CD4-positive, alpha-beta T cell treated with Interleukin-21 for 1 hour (primary cell): ENCODE measurements at places on chromosomes 7 and 10.

DNA sequence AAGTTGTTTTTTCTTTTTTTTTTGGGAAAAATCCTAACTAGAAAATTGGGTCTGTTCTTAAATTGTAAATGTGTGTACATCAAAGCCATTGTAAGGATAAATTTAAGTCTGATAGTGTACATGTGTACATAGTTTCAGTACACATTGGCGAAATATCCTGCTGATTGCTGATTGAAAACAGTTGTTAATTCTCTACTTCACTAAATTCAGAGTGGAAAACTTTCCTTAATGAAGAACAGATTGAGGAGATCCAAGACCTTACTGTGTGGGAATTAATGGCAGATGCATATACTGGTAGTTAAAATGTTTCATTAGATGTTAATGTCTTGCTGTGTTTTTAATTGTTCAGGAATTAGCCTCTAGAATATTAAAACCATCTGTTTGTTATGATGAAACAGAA, 506.0 kb downstream of the AUTS2 start:
- no peak for DNase-seq

GRCh38 chr7:114658216-114658615, 243.6 kb downstream of the FOXP2 start:
- DNase-seq, result no peak

DNA sequence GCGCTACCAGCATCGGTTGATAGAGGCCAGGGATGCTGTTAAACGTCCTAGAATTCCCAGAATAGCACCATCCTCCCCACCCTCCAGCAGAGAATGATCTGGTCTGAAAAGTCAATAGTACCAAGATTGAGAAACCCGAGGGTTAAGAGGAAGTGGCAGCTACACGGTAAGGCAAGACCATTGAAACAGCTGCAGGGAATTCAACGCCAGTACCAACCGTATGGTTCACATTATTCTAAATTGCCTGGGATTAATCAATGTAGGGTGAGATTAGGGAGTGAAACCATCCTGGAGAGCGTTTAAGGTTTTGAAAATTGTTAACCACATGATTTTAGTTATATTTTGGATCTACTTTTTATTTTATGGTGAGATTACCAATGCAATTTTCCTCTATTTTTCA, 352.2 kb downstream of the PRPF18 start:
- DNase-seq, result no peak

DNA sequence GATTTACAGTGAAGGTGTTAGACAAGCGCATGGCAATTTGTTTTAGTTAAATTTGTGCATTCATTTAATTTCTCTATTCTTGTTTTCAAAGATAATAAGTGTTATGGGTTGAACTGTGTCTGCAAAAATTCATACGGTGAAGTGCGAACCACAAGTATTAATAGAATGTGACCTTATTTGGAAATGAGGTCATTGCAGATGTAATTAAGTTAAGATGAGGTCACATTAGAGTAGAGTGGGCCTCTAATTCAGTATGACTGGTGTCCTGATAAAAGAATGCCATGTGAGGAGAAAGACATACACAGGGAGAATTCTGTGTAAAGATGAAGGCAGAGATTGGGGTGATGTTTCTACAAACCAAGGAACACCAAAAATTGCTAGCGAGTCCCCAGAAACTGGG, 158.8 kb upstream of the SEMA3E start:
- no peak for DNase-seq

GRCh38 chr10:124660404-124661125, 83.6 kb downstream of the FAM53B start:
- DNase-seq, result no peak

DNA sequence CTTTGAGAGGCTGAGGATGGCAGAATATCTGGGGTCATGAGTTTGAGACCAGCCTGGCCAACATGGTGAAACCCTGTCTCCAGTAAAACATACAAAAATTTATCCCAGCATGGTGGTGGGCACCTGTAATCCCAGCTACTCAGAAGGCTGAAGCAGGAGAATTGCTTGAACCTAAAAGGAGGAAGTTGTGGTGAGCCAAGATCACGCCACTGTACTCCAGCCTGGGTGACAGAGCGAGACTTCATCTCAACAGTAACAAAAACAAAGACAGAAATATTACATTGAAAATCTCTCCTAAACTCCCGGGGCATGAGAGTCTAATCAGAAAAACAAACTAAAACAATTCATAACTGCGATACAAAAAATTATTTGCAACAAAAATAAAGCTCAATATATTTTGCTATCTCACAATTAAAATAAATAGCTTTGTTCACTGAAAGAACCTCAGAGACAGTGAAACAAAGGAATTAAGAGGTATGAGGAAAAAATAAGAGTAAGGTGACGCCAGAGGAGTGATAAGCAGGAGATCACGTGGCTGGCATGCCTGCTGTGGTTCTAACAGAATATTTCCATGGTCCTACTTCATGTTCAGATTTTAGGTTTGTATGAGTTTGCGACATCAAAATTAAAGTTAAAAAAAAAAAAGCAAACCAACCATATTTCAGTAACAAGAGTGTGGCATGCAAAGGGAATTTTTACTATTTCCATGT, 527.7 kb upstream of the POM121L12 start:
- DNase-seq, result no peak

DNA sequence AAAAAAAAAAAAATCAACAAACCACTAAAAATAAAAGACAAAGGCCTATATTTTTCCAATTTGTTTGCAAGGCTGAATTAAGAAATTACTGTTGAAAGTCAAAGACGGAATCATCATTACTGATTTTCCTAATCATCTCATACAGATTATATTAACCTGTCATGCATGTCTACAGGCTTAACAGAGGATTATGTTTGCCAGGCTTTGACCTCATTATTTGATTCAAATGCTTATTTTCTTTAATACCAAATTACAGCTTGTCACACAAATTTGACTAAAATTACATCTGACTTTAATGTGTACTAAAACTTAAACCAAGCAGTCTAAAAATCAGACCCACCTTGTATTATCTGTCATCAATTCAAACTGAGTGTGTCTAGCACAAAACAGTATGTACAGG, 21.2 kb downstream of the KIF5B start:
- DNase-seq, result no peak

- no peak for DNase-seq
Observed at GRCh38 chr10:112332022-112332421, 41.9 kb upstream of the ACSL5 start.

GRCh38 chr7:112668561-112668960, 121.6 kb downstream of the TMEM168 start:
- no peak for DNase-seq

DNA sequence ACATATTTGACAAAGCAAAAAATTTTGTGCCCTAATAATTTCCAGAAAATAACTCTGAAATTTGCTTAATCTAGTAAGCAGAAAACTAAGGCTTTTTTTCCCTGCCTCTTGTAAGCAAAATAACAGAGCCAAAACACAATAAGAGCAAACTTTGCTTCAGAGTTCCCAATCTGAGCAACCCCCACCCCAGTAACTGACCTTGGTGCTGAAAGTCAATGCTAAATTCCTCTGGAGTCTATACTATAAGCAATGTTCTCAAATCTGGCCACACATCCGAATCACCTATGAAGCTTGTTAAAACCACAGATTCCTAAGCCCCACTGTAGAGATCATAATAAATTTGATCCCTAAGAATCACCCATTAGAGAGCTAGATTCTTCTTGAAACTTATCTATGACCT, 150.5 kb downstream of the ELAPOR2 start:
- no peak for DNase-seq

GRCh38 chr10:28254290-28254985, 48.4 kb downstream of the MPP7 start:
- DNase-seq, result no peak

- DNase-seq, result no peak
Observed at GRCh38 chr7:45026013-45026412, 26.0 kb downstream of the CCM2 start.

- no peak for DNase-seq
Observed at GRCh38 chr10:127735723-127736221, 1.2 kb upstream of the FOXI2 start.

DNA sequence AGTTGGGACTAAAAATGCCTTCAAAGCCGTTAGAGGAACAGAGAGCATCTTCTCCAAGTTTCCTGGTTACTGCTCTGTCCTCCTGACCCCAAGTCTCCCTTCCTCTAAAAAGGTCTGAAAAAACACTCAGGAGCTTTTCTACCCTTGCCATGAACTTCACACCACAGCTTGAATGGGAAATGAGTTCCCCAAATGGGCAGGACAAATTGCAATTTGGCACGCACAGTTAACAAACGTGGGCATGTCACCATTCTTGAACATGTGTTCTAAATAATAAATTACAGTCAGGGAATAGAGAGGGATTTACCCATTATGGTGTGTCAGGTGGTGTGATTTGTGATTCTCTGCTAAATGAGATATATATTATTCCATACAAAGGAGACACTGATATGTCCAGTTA, 91.2 kb upstream of the WNT16 start:
- DNase-seq, result no peak

- DNase-seq, result no peak
Observed at GRCh38 chr7:32163141-32163806, 93.1 kb upstream of the PDE1C start.

DNA sequence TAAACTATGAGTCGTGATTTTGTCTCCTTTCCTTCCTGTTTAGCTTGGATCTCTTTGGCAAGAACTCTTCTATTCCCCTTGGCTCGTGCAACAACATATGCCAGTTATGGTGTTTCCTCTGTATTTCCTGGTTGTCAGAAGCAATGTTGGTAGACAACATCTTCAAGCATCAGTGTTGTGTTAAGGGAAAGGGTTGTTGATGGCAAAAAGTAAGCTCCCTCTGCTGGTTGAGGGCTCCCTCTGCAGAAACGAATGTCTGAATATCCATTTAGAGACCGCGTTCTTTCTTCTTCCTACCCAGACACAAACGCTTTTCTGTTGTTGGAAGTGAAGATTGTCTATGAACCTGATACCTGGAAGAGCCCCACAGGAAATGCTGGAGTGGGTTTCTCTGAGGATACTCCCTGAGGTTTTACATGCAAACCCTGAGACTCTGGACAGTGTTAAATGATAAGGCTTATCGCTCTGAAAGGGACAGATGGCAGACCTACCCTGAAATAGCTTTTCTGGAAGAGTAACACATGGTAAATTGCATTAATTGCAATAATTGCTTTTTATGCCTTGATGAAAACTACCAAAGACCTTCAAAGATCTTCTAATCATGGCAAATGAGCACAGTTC, 23.5 kb upstream of the C1QL3 start:
- DNase-seq, result peak; percentile 24

DNA sequence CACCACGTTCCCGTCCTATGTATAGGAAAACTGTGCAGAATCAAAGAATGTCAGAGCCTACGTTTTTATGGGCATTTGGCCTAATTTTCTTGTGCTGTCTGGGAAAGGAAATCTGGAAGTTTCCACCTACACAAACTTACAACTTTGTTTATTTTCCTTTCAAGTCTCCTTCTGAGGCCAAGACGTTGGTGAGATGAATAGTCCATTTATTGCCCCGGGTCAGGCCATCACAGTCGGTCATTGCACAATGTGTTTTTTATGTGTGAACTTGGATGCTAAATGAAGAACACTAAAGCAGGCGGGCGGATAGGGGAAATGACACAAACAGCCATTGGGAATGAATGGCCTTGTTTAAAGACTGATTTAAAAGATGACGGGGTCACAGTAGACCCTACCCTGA, 38.6 kb downstream of the TRIL start:
- DNase-seq, result no peak

DNA sequence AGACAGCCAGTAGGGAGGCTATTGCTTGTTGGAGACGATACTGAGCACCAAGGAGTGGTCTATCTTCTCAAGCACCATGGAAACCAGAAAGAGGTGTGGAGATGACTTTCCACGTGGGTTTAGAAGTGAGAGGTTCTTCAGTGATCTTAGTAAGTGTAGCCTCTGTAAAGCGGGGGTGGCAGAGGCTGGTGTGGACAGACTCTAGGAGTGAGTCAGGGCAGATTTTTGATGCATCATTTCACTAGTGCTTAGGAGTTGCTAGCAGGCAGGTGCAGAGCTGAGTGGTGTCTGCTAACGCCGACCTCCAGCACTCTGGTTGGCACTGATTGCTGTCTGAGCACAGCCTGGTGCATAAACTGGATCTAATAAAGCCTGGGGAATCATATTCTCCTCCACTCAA, 78.4 kb upstream of the ADO start:
- no peak for DNase-seq

- no peak for DNase-seq
Observed at GRCh38 chr7:131346885-131347592, 19.4 kb downstream of the MKLN1 start.

GRCh38 chr10:126659750-126660149, 10.7 kb downstream of the C10orf90 start:
- DNase-seq, result no peak

DNA sequence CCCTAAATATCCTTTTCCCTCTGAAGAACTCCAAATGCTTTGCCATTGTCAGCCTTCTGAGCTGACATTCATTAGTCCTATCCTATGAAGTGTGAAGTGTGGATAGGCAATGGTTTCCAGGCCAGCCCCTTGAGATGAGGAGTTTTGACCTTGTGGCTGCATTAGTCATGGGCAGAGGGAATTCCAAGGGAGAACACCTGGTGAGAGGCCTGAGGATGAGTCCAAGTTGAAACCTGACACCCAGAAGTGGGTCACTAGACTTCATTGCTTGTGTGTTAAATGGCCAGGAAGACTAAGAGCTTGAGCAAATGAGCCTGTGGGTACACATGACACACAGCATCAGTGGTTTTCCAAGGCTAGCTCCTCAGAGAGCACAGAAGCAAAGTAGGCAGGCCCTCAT, 260.8 kb downstream of the SKAP2 start:
- DNase-seq, result no peak

DNA sequence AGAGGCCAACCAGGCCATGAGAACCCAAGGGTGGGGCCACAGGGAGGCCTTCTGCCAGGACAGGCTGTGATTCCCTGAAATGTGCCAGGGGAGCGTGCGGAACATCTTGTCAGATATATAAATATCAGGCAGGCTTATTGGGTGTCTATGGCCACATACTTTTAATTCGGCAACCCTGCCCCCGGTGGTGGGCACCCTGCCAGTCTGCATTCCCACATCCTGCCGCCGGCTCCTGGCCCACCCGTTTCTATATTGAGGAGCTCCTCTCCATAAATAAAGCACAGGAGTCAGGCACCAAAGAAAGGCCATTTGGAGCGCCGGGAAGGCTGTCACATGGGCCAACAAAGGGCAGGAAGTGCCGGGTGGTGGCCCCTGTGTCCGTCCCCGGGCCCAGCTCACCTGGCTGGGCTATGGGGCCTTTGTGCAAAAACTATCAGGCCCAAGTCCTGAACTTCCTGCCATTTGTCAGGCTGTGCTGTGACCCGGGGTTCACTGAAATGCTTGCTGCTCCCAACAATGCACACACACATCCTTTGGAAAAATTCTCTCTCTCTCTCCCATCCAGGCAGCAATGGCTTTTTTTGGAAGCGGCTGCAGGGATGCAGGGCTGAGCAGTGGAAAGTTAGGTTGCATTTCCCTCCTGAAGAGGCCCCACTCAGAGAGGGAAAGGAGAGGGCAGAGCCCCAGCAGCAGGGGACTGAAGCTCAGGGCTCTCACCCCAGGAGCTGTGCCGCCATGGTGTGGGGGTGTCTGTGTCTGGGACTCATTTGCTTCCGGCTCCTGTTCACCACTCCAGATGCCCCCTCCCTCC, 25.0 kb upstream of the PODXL start:
- DNase-seq, result no peak
